ENCODE measurements at places on chromosomes 3 and 15.

DNA sequence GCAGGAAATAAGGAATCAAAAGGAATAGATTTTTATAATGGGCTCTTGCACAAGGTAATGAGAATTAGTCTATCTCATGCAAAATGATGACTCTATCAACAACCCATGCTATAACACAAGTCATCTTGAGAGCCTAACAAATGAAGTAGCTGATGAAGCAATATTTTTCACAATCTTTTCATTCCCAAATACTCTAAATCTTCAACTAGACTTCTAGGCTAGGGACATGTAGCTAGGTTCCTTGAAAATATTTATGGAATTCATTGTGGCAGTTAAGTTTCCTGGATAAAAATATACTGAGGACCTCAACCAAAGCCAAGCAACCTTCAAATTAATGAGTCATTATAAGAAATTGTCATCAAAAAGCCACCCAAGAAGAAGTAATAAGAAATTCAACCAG, 55.4 kb downstream of the DCBLD2 start:
- no peak for DNase-seq

- DNase-seq = peak; percentile 62
These were observed 6.7 kb upstream of the ACSBG1 start for GRCh38 chr15:78241017-78241416.

GRCh38 chr3:56894881-56895431, 93.2 kb upstream of the ARHGEF3 start:
- DNase-seq = peak; percentile 9

GRCh38 chr3:197858598-197858997, 67.5 kb downstream of the LRCH3 start:
- no peak for DNase-seq

DNA sequence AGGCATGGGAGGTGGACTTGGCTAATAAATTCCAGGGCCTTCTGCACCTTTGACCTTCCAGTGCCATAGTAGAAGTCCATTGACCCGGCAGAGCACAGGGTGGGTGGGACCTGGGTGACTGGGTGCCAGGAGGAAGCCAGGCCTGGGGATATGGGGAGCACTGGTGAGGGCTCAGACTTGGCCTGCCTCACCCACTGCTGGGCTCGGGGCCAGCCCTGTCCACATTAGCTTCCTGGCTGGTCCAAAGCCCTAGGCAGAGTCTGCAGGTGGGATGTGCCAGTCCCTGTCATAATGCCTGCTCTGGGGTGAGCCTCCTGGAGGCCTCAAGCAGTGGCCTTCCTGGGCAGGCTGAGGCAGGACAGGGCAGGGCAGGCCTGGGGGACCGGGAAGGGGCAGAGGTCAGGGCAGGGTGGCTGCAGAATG, 38.1 kb upstream of the CHRNB4 start:
- no peak for DNase-seq

- DNase-seq = no peak
These were observed 8.8 kb downstream of the LRRC3B start for GRCh38 chr3:26631390-26631738.

DNA sequence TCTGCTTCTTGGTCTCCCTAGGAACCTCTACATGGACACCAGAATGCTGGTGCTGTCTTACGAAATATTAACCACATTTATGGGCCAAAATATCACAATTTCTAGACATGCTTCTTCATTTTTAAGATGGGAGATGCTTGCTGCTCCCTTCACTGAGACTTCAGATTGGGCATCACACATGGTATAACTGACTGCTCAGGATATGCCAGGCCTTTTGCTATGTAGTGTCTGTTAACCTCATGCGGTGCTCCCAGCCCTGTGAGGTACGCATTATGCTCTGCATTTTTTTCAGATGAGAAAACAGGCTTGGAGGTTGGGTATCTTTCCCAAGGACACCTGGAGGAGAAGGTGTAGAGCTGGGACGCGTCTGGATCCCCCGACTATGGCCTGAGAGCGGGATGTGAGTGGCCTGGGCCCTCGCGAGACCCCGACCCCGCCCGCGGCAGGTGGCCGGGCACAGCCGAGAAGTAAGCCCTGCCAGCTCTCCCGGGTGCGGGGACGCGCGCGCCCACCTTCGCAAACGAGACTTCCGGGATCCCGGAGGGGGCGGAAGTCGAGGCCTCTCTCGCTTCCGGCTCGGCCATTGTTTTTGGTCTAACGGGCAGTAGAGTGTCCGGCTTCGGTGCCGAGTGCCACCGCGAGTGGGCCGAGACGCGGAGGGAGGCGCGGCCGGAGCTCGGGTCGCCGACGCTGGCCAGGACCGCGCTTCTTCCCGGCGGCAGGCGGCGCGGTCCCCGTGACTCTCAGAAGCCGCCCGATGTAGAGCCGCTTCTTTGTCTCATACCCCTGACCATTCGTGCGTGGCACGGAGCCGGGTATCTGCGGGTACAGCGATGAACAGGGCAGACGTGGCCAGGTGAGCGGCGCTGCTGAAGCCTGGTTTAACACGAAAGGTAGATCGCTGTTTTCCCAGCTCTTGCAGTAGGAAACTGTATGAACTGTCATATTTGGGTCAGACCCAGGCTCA, at the start of gene ZKSCAN7:
Gene ZKSCAN7, plus strand, starts transcription at position 568 of the 967 bp plus-strand sequence. CDS start 1,855 bp downstream, outside the sequence.
- DNase-seq = peak; percentile 51

DNA sequence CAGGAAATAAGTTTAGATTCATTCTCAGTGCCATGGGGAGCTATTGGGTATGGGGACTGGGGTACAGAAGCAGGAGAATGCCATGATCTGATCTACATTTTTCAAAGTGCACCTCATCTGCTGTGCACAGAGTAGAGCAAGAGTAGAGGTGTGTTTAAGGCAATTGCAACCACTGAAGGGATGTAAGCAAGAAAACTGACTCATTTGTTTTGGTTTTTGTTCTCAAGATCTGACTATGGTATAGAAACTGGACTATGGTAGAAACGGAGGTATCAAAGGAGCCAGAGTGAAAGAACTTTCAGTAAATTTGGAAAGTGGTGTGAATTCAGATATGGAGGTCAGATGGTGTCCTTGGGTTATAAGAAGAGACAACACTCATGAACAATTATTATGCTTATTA, 86.2 kb upstream of the CMSS1 start:
- no peak for DNase-seq

DNA sequence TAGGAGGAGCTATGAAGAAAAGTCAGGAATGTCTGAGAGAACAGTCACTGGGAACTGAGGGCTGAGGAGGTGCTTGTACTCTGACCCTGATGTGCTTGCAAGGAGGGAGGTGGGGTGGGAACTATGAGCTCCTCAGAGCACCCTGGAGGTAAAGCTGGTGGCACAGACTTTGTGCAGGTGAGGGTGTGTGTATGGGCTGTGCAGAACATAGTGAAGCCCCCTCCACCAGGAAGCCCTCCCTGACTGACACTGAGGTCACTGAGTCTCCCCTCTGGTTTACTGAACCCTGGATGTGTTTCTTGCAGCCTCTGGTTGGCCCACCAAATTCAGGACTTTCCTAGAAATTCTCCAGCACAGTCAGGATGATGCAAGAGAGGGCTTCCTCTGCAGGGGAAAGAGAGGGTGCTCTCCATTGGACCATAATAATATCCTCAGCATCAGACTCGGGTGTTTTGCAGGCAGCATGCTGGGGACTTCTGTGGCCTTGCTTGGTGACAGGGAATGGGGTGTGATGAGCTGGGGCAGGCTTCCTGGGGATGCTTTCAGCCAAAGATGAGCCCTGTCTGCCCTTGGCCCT, 1.5 kb upstream of the ISLR start:
- no peak for DNase-seq

DNA sequence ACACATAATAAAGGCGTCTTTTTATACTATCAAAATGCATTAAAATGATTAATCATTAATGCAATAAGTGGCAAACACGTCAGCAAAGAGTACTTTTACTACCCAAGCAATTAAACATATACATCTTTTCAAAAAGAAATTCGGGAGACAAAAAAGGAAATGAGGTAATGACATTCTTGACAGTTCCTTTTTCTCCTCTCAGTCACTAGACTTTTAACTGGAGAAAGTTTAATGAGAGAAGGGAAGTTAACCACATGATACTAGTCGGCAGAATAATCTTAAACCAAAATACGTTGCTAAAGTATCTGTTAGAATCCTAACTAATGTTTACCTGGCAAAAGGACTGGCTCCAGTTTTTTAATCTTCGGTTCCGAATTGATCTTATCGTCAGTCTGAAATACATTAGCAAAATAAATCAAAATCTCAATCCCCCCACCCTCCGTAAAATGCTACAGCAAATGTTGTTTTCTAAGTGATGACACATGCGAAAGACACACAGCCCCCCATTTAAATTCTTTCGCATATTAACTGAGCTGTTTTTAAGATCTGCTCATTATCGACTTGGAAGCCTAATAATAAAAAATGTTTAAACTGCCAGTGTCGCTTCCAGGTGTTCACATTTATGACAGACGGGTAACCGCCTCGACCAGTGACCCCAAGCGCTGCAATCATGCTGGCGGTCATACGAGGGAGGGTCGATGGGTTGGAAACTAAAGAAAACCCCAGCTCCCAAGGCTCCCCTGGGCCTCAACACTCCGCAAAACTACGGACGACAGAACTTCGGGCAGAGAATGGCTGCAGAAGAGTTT, 778 bp downstream of the MTMR10 start:
- DNase-seq = no peak
